ENCODE measurements at places on chromosomes 2 and 18.

DNA sequence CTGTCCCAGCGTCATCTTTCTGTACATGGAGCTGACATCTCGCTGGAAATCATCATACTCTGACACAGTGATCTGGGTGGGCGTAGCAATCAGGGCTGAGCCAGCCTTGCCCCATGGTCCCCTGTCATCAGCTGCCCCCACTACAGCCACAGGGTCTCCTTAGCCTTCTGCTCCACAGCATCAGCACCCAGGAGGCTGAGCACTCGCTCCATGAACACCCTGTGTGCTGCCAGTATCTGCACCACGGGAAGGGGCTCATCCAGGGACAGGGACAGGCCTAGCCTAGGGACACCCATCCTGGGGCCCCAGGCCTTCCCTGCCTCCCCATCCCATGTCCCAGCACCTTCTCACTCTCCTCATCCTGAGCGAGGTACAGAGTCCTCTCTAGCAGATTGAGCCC, 11.4 kb downstream of the ALPG start:
- no peak for DNase-seq

DNA sequence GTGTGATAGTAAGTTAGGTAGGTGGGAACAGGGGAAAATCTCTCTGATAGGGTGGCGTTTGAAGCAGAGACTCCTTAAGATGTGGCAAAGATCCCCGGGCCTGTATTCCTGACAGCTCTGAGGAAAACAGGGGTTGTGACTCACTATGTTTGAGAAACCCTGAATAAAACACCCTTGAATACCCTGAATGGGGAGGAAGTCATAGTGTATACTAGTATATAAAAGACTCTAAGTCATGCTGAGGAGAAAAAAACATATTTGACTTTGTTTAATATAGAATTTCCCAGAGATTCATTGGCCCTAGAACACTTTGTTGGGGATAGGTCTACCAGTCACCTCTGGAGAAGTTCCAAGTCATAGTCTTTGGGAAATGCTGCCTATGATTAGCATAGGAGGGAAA, 590.9 kb downstream of the IRS1 start:
- DNase-seq = no peak

DNA sequence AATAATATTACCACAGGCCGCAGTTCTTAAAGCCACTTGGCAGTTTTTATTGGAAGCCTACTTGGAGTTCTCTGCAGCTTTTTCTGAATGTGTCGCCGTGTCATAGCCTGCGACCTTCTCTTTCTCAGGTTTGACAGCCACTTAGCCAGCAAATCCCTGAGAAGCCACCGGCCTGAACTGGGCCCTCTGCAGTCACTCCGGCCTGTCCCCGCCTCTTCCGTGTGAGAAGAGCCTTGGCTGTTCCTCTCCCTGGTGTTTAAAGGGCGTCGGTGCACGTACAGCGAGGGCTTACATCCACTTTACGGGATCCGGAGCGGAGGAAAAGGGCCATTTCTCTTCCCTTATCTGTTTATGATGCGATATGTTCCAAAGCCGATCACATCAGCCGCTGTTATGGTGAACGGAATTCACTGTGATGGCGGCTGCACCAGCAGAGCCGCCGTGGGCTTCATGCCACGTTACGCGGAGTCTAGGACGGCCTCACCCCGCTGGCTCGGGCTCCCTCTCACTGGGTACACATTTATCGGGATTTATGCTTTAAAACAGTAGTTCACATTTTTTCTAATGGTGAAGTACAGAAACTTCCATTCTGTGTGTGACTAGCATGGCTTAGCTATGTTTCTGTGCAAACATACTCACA, 66.8 kb downstream of the GBX2 start:
- DNase-seq = no peak

GRCh38 chr2:62540408-62541168, 34.6 kb upstream of the TMEM17 start:
- no peak for DNase-seq

GRCh38 chr2:26978061-26978596, 7.7 kb downstream of the MAPRE3 start:
- DNase-seq = no peak

All from effector CD8-positive, alpha-beta T cell (primary cell).